Type B pancreatic cell (in vitro differentiated cells): ENCODE measurements at places on chromosomes 2 and 18.

GRCh38 chr2:74894272-74894981, 60.5 kb downstream of the HK2 start:
- no peak for DNase-seq

DNA sequence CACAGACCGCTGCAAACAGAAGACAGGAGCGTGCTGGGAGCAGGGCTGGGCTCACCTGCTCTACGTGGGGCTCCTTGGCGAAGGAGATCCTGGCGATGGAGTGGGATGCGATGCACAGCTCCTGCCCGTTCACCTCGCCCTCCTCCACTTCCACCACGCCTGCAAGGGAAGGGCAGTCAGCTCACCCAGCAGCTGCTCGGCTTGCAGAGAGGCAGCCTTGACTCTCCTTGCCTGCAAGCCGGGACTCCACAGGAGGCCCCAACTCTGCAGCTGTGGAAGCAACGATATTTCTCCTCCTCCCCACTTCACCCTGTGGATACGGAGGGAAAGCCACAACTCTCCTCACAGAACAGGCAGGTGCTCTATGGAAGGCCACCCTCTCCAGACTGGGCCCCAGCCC, 35.1 kb downstream of the THAP4 start:
- DNase-seq, result no peak

GRCh38 chr2:197138506-197138905, 172.1 kb downstream of the ANKRD44 start:
- DNase-seq, result no peak

DNA sequence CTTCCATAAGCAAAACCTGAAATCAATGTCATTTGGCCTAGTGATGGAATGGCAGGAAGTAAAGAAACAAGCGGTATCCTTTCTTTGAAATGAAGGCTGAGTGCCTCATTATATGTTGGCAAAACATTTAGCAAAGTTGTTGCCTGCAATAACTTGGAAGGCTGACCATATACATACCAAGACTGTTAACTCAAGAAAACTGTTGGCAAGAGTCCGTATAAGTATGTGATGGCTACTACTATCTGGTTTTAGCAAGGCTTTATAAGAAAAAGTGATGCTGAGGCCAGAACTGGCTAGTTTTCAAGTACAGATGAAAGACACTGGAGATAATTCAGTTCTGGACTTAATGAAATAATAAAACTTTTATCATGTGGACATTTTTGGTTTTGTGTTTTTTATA, 356.2 kb downstream of the ZNF521 start:
- DNase-seq, result no peak

GRCh38 chr2:112170495-112170894, 32.3 kb downstream of the FBLN7 start:
- DNase-seq, result no peak

DNA sequence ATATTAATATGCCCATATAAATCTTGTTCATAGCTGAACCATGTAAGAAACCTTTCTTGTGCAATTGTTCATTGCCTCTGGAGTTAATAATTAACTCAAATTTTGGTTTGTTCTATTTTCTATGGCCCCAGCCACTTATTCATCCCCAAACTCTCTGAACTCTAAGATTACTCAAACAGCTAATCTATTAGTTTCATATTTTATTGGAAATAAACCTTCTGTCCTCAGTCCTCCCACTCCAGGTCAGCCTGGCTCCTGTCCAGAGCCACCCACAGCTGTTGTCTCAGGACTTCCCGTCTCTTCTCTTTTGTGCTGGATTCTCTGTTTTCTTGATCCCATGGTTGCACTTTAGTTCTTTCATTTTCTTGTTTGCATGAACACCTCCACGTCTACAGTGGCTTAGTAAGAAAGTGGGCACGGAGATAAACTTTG, 4.4 kb upstream of the RNF103 start:
- DNase-seq, result no peak

DNA sequence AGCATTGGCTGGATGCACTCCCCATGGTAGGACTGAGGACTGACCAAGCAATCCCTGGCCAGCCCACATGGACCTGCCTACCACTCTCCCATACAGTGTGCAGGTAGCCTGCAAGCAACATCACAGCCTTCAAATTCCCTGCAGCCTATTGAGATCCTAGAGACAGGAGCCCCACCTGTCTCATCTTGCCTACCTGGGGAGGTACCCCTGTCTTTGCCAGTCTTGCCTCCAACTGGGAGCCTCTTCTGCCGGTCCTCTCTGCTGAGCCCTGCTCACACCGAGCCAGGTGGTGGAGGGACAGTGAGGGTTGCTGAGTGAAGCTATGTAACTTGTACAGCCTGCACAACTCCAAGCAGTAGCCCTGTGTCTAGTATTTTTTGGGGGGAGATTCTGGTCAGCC, 29.9 kb downstream of the TTC32 start:
- DNase-seq, result no peak
